ENCODE measurements at places on chromosomes 12 and 14.

GRCh38 chr12:94322346-94322745, 137.3 kb downstream of the CEP83 start:
- no peak for DNase-seq

- DNase-seq = no peak
Measured at GRCh38 chr12:118052324-118053070, 8.5 kb downstream of the WSB2 start.

DNA sequence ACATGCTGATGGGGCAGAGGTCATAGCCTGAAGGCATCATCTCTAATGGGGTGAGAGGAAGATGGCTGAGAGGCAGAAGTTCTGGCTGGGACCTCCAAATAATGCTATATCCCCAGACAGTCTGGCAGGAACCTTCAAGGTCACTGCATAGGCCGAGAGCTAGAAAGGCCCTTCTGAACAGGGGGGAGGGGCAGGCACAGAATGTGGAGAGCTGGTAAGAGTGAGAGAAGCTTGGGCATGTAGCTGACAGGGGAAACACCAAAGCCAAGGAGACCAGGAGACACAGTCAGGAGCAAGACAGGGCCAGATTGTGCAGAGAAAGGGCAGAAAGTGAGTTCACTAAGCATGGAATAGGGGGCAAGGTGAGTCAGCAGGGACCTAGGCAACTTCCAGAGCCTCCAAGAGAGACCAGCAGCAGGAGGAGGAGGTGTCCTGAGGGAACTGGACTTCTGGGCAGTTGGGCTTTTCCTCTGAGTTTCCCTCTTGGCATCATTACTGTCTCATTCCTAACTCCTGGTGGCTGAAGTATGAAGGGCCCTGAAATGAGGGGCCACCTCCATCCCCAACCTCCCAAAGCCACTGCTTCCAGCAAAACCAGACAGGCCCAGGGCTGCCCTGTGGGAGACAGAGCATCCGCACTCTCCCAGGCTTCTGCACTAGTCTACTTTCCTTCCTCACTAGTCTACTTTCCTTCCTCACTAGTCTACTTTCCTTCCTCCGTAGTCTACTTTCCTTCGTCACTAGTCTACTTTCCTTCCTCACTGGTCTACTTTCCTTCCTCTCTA, 17.1 kb downstream of the ANO2 start:
- DNase-seq = no peak

- no peak for DNase-seq
Measured at GRCh38 chr12:54221402-54221984, 32.7 kb upstream of the SMUG1 start.

DNA sequence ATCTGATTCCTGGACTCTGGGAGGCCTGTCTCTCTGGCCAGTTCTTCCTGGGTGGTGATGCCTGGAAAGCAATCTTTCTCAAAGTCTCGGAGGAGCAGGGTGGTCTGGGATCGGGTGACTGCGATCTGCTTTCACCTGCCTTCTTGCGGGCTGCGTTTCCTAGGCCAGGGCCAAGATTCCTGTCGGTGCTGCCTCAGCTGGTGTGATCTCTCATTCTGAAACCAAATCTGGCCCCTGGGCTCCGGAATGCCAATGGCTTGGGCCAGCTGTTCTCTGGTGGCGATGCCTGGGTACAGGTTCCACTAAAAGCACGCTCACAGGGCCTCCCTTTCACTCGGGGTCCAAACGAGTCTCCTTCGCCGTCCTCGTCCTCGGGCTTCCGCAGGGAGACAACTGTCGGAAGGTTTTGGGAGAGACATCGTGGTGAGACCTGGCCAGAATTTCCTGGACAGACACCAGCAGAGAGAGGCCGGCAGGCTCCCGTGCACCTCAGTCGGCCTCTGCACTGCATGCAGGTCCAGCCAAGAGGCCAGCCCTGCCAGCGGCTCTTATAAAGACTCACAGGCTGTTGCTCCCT, 187.1 kb downstream of the ALG10 start:
- DNase-seq = no peak

DNA sequence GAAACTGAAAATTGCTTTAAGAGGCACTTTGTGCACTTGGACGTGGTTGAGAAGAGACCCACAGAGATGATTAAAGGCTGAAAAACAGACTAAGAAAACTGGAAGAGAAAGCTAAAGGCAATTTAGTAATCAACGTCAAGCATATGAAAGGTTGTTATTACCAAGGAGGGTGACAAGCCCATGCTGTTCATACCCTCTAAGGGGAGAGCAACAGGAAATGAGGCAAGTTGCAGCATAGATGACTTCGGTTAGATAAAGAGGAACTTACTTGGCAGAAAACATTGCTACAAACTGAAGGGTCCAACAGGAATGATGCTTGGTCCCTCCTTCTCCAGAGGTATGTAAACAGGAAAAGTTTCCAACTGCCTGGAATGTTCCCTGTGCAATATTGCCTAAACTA, 107.8 kb downstream of the DUSP6 start:
- no peak for DNase-seq
